ENCODE measurements at places on chromosomes 7 and 10. TPM values are rescaled to one million over a fixed set of nuclear protein-coding genes. Genes with fewer than 3 reads are reported as not detected.

DNA sequence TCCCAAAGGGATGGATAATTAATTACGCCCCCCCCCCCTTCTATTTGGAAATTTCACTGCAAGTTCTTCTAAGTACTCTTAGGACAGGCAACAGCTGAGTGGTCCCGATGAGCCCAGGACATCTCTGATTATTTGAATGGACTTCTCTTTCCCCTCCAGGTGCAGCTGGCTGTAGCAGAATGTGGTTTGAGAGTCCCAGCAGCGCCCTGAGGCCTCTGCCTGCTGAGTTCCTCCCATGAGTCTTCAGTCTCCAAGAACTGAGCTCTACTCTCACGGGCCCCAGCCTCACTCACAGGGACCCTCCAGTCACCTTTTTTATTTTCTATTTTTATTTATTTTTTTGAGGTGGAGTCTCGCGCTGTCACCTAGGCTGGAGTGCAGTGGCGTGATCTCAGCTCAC, 63.6 kb upstream of the SFMBT2 start:
- no peak for DNase-seq

CALN1 gene
- total RNA-seq, result not detected

- no peak for DNase-seq
Observed at GRCh38 chr7:139895141-139895829, 66.2 kb downstream of the TBXAS1 start.

DNA sequence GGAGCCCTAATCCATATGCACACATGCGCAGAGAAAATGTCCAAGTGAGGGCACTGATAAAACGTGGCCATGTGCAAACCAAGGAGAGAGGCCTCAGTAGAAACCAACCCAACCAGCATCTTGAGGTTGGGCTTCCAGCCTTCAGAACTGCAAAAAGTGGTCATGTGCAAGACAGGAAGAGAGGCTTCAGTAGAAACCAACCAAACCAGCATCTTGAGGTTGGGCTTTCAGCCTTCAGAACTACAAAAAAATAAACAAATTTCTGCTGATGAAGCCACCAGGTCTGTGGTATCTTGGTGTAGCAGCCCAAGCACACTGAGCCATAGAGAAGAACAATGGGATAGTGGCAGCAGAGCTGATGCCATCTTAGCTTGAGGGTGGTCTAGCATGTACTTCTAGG, 371.5 kb downstream of the CALN1 start:
- DNase-seq, result no peak

HNRNPH3 gene
- total RNA-seq, result 132 TPM

DNA sequence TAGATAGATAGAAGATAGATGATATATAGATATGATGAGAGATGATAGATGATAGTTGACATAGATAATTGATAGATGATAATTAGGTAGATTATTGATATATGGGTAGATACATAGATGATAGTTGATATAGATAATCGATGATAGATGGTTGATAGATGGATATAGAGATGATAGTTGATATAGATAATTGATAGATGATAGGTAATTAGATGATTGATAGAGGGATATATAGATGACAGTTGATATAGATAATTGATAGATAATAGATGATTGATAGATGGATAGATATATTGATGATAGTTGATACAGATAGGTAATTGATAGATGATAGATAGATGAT, 72.3 kb downstream of the PRR15 start:
- DNase-seq, result no peak

DNA sequence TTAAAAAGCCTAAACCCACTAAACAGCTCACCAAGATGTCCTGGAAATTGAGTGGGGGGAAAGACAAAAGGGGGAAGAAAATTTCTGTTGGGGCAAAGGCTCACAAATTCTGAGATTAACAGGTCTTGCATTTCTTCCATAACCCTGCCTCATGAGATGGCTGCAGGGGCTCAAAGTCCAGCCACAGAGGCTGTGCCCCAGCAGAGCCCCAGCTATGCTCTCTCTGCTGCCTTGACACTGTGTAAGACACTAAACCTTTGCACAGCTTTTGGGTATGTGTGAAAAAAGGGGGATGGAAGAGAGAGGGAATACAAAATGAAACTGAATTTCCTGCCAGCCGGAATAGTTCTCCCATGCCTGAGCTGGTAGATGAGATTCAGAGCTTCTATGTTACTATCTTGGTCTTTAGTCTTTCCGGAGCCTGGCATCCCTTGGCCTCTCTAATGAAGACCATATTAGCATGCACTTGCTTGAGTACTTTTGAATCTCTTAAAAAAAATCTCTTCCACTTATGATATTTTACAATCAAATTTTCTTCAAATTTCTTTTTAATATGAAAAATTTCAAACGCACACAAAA, 240.0 kb upstream of the IMMP2L start:
- DNase-seq, result no peak

HTR5A gene
- not detected for total RNA-seq

- no peak for DNase-seq
Observed at GRCh38 chr10:17431871-17432311, 22.5 kb downstream of the ST8SIA6 start.

GRID1 gene
- total RNA-seq, result not detected

DNA sequence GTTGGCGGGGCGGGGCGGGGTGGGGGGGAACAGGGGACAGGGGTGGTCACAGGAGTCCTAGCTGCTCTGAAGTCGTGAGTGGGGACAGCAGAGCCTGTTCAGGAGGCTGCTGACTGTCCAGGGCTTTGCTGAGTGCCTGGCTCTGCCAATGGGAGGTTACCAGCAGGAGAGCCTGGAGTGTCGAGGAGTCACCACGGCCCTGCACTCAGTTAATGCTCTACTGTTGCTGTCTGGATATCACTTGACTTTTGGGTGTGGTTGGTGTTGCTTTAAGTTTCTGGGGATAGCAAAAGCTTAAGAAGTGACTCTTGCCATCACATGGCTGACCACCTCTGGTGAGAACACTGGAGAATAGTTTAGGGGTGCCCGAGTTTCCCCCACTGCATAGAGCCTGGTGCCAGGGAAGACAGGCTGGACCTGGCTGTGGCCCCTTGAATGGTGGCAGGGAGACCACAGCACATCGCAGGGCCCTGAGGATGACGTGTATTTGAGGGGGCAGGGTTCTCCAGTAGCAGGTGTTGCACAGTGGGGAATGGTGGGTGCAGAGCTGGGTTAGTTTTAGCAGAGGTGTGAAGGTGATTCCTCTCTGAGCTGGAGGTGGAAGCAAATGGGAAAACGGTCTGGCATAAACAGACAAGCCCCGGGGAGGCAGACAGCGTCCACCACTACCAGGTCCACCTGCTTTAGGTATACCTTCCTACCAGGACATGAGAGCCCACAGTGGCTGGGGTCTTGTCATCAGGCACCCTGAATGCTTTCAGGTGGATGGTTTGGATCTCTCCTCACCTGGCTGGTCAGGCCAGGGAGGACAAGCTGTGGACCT, 54.2 kb upstream of the CAMK2B start:
- DNase-seq, result no peak

GRCh38 chr7:71506822-71507221, 374.9 kb downstream of the GALNT17 start:
- no peak for DNase-seq

DNA sequence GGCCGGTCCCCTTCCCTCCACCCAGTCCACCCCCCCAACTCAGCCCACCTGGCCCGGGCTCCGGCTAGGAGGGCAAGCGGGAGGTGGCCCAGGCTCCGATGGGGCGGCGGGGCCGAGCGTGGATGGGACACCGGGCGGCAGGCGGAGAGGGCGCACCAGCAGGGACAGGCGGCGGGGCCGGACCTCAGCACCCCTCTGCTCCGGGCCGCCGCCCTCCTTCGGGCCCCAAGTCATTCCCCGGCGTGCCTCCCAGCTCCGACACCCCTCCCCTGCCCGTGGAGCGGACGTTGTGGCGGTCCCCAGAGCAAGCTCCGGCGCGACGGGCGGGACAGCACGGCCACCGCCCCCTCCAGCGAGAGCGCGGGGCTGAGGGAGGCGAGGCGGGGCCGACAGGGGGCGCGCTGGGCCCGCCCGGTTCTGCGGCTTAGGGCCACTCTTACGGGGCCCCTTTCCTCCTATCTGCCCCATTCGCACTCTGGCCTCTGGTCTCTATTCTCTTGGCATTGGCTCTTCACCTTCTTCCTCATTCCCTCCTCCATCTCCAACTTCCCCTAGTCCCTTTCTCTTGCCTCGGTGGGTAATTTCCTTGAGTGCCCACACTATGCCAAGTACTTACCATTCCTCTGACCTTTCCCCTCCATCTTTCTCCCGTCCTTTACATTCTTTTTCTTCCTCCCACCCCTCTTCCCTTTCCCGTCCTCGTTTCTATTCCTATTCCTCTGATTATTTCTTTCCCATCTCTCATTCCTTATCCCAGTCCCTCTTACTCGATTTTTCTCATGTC, 701 bp upstream of the GBX1 start:
- peak; percentile 78 for DNase-seq

- DNase-seq, result no peak
Observed at GRCh38 chr7:94492601-94493000, 17.0 kb upstream of the CASD1 start.

DNA sequence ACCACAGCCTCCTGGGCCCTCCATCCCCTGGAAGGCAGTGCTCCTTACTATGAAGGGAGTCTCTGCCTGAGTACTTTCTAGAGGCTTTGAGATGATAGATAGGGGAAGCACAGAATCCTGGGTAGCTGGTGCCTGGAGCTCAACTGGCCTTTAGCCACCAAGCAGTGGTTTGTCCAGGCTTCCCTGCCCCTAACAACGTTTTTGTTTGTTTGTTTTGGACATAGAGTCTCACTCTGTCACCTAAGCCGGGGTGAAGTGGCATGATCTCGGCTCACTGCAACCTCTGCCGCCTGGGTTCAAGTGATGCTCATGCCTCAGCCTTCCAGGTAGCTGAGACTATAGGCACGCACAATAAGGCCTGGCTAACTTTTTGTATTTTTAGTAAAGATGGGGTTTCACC, 289.4 kb downstream of the PLXNA4 start:
- no peak for DNase-seq

DNA sequence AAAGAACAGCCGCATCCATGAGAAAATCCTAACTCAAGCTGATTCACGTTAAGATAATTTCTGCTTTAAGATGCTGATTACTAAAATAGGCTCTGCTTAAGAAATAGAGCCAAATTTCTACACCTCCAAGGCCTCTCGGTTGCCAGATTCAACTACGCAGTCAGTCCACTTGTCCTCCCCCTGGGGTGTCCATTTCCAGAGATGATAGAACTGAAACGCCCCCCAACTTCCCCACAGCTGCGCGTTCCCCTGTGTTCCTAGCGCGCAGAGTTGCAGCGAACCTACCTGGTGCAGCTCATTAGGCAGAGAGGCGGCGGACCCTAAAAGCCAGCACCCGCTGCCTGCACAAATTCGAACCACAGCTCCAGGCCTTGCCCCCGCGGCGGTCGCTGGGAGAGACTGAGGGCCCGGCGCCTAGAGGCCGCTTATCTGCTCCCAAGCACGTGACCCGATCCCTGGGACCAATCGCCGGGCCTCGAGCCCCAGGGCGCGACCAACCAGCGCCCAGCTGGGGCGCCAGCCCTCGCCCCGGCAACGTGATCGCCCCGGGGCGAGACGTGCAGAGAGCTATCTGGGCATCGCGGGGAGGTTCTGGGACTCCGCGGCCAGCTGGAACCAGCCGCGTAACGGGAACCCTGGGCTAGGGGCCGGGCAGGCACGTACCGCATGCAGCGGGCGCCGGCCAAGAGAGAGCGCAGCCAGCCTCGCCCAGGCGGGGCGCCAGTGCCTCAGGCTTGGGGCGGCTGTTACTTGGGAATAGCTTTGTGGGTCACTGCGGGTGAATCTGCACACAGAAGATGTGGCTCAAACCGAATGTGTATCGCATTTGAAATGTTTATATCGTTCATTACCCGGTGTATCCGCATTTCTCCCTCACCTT, at the start of gene PPP1R3C:
TSS of gene PPP1R3C (minus strand) at position 401 of the 880 bp plus-strand sequence. CDS start at position 299, 102 bp downstream.
- peak; percentile 36 for DNase-seq

PLEKHS1 gene
- 0.14 TPM for total RNA-seq

GRCh38 chr7:30437823-30438574, 40.6 kb downstream of the NOD1 start:
- DNase-seq, result no peak

METTL27 gene
- total RNA-seq, result not detected

- no peak for DNase-seq
Observed at GRCh38 chr7:145692237-145692950, 424.2 kb upstream of the CNTNAP2 start.

- DNase-seq, result no peak
Observed at GRCh38 chr10:119654540-119654939, 3.4 kb downstream of the BAG3 start.

SPDYE16 gene
- total RNA-seq, result 1.4 TPM

- no peak for DNase-seq
Observed at GRCh38 chr10:21145751-21146435, 248.8 kb upstream of the NEBL start.

GRCh38 chr7:288671-289101, 1.3 kb upstream of the FOXL3 start:
- no peak for DNase-seq

GRCh38 chr7:38027884-38028455, 107.5 kb downstream of the EPDR1 start:
- DNase-seq, result no peak

- DNase-seq, result peak; percentile 8
Observed at GRCh38 chr7:39734633-39735004, 111.2 kb downstream of the RALA start.

FAM25C gene
- not detected for total RNA-seq

DNA sequence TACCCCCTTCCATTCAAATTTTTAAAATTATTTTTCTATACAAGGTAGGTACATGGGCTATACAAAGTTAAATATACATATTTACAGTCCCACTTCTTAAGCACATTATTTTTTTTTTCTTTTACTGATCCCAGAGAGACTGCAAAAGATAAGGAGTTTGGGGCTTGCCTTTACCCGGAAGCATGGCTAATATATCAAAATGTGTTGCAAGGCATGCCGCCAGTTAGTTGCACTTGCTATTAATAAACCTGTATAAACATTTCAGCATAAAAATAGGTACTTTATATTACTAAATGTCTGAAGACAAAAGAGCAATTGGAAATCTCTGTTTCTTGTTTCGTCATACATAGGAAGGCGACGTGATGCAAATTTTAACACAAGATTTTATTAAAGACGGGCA, 21.5 kb upstream of the PDLIM1 start:
- no peak for DNase-seq

GRCh38 chr10:43078986-43079273, 2.1 kb downstream of the RET start:
- no peak for DNase-seq

DNA sequence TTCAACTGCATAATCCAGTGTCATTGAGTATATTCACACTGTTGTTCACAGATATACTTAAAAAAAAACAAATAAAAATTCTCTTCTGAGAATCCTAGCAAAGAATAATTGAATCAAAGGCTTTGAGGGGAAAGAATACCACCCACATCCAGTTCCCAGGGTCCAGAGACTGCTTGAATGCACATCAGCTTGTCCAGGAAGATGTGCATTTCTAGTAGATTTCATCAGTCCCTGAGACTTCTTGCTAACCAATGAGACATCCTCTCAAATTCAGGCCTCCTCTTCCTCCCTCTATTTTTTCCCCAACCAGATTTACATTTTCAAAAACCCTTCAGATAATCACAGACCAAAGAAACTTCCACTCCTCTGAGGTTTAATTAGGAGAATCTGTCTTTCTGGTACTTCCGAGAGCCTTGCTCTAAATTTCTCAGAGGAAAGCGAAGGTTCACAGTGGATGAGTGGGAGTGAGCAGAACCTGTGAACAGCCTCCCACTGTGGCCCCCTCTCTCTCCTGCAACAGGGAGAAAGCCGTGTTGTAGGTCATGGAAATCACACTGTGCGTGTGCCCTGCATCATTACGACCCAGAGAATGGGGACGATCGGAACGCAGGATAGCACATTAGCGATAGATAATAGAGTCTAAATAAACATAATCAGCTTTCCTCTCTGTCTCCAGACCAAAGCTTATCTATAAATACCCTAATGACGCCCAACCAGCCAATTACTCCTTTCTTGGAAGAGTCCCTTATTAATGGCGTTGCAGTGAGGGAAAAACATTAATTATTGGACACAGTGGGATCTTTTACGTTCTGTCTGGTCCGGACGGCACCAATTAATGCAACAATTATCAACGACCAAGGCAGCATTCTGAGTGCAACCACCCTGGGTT, 212.5 kb downstream of the EMX2 start:
- DNase-seq, result no peak

Measured in natural killer cell (primary cell).